ENCODE measurements at places on chromosomes 1 and 21.
A peak's percentile ranks its signal among the peaks of the same experiment; 100 is the strongest.

GRCh38 chr21:27225151-27225550 is 258.3 kb upstream of the ADAMTS5 start:
- DNase-seq = no peak

GRCh38 chr1:23384312-23385058 is 14.8 kb upstream of the ZNF436 start:
- no peak for DNase-seq

GRCh38 chr1:99490031-99490430 is 155.9 kb upstream of the PALMD start:
- DNase-seq = no peak

DNA sequence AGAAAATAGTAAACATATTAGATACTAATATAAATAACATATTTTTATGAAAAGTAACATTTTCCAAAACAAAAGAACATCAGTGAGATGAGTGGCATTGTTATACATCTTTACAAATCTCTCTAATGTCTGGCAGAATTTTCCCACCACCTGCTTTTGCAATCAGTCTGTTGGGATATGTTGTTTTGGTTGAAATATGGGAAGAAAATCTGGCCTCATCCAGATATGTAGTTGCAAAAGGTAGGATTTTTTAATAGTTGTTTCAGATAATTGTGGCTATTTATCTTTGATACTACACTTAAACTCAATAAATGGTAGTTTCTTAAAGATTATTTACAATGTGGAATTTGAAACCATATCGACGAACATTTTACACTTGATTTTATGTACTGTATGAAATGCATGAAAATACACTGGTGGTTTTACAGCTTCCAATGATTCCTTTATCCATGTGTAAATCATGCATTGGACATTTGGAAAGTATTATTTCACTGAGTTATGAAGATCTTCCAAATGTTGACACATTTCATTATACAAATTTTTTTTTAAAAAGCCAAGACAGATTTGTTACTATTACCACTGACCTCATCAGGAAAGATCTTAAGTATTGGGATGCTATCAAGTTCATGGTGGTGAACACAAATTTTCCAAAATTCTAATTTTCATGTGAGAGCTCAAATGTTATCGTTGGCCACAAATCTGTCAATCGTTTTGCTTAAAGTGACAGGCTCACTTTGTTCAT is 74.1 kb upstream of the CD34 start:
- DNase-seq = no peak

GRCh38 chr1:27528818-27529703 is 39.1 kb upstream of the WASF2 start:
- no peak for DNase-seq

DNA sequence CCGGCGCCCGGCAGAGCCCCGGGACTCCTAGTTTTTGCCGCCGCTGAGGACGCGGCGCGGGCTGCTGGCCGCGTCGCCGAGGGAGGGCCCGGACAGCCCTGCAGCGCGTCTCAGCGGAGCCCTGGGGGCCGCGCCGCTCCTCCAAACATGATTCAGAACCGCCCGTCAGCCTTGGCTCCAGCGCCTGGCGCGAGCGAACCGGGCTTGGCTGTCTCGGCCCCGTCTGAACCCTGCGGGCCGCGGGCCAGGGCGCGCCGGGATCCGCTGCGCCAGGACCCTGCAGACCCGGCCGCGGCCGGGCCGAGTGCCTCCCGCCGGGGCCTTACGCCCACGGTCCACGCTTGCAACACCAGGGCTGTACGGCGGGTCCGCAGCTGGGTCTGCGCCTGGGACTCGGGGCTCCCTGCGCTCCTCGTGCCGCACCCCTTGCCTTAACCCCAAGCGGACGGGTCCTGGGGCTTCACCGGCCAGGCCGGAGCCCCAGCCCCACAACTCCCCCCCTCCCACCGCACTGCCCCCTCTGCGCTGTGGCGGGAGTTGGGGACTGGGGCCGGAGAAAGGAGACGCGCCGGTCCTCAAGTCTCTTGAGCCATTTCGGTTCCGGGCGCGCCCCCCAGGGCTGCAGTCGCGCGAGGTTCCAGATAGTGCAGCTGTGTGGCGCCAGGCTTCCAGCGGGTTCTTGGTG is 48.4 kb upstream of the CD34 start:
- no peak for DNase-seq

DNA sequence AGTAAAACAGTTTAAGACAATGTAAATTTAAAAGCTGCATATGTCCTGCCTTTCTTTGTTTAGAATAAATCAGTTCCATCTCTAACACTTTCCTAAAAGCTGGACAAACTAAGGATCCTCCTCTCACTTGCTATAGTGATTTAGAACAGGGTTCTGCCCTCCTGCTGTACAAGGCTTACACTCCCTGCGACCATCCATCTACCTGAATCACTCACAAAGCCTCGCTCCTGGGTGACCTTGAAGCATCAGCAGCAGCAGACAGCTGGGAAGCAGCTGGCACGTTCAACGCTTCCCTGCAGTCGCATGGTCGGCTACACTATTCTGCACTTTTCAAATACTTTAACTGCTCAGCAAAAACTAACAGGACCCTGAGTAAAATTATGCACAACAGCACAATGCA is 128.0 kb downstream of the NTPCR start:
- DNase-seq = no peak

GRCh38 chr21:25457411-25457810 is 149.9 kb downstream of the MRPL39 start:
- peak; percentile 69 for DNase-seq

GRCh38 chr1:37718181-37718900 is 26.0 kb downstream of the CDCA8 start:
- DNase-seq = no peak

DNA sequence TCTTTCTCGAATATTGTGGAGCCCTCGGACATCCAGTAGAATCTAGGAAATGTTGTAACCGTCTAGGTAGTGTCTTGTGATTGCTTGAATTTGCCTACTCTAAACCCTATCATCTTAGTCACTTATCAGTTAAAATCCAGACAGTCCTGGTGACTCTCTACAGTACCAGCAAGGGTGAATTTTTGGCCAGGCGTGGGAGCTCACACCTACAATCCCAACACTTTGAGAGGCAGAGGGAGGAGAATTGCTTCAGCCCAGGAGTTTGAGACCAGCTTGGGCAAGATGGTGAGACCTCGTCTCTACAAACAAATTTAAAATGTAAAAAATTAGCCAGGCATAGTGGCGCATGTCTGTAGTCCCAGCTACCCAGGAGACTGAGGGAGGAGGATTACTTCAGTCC is 230.9 kb downstream of the CHRM3 start:
- no peak for DNase-seq

- DNase-seq = no peak
Observed at GRCh38 chr1:203521812-203522211, 27.9 kb downstream of the OPTC start.

DNA sequence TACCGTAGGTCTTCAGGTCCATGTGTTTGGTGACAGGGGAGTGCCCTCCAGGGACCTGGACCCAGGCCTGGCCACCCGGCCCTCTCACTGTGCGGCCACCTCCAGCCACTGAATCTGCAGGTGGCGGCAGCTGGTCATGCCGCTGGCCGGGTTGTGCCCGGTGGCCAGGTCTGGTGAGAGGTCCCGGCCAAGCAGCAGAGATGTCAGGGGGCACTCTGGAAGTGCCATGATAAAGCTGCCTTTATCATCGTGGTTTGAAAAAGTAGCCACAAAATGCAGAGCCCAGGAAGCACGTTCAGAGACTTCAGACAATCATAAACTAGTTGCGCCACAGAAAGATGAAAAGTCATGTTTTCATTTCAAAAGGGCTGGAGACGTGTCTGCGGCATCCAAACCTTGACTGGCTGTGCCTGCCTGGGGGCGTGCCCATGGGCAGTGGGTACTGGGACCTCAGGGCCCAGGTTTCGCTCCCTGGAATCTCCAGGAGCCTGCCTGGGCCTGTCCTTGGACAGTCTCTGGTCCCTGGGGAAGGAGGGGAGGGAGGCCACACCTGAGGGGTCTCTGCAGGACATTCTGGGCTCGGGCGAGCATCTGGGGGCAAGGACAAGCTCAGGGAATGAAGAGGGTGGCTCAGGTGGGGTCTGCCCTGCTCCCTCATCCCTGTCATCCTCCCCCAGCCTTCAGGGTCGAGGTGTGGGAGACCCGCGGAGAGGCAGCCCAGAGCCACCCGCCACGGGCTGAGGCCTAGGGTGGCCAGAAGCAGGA is 44.9 kb downstream of the COL18A1 start:
- no peak for DNase-seq

GRCh38 chr1:162950187-162950586 is 89.2 kb upstream of the CCDC190 start:
- DNase-seq = no peak

- DNase-seq = no peak
Observed at GRCh38 chr1:41976671-41977070, 57.9 kb upstream of the HIVEP3 start.

DNA sequence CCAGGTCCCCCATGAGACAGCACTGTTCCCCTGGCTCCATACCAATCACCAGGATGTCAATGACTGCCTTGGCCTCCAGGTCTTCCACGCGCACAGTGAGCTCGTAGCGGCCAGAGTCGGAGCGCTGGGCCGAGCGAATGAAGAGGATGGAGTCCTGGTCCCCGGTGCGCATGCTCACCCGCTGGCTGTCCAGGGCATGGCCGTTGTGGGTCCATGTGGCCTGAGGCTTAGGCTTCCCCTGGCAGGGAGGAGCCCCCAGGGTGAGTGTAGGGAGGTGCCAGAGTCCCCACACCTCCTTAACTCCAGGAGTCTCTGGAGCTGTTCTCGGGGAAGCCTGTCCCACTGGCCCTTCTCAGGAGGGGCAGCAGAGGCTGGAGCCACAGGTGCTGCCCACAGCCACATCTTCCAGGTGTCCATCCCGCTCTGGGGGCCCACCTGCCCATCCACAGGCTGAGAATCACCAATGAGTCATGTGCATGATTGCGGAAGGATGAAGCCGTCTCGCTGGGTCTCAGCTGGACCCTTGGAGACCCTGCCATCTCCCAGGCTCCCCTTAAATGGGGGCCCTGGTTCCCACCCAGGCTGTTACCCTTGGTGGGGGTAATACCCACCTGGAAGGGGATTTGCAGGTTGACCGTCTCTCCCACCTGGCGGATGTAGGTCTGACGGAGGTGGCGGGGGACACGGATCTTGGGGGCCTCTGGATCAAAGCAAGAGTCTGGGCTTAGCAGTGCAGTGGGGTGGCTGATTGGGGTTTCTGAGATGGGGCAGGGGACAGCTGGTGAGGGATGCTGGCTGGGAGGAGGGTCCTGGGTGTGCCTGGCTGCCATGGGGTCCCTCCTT is 4.1 kb downstream of the MYBPH start:
- no peak for DNase-seq

- DNase-seq = no peak
Observed at GRCh38 chr1:47333578-47333921, at the start of gene CMPK1. Gene CMPK1, plus strand, starts transcription at chr1:47333790. Its CDS starts 156 bp downstream, at chr1:47333946.

DNA sequence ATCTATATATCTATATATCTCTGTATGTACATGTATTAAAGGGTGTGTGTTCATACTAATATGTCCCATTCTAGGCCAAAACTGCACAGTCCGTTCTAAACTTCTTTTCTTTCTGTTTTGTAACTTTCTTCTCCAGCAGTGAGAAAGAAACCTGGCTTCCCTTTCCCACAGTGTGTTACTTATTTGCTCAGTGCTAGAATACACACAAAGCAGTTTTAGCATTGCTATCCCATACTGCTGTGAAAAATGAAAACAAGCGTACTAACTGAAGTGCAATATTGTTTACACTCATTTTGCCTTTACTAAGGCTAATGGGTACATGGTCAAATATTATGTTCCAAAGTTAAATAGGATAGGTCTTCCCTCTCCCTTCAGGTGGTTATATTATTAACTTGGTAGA is 163.9 kb downstream of the LEPR start:
- no peak for DNase-seq

- DNase-seq = no peak
Observed at GRCh38 chr21:46061950-46062349, 36.0 kb upstream of the COL6A2 start.

GRCh38 chr21:16199539-16199938 is 469.8 kb downstream of the USP25 start:
- no peak for DNase-seq

- no peak for DNase-seq
Observed at GRCh38 chr1:68798071-68798470, 301.2 kb upstream of the DEPDC1 start.

GRCh38 chr1:236176337-236177336 is 34.3 kb downstream of the GPR137B start:
- no peak for DNase-seq

DNA sequence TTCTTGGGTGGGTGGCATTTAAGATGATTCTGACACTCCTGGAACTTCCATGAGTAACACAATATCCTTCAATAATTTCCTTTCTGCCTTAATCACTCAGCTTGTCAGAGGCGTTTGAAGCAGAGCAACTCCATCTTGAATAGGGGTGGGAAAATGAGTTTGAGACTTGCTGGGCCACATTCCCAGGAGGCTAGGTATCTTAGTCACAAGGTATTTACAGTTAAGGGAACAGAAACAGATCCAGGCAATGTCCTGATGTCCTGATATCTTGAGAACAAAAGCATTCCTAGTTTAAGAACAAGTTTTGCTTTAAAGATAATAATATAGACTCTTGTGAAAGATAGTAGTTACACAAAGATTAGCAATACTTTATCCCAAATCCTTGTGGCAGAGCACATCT is 76.6 kb upstream of the KIAA0040 start:
- no peak for DNase-seq

GRCh38 chr21:21997390-21998333 is 999.5 kb downstream of the NCAM2 start:
- DNase-seq = no peak

DNA sequence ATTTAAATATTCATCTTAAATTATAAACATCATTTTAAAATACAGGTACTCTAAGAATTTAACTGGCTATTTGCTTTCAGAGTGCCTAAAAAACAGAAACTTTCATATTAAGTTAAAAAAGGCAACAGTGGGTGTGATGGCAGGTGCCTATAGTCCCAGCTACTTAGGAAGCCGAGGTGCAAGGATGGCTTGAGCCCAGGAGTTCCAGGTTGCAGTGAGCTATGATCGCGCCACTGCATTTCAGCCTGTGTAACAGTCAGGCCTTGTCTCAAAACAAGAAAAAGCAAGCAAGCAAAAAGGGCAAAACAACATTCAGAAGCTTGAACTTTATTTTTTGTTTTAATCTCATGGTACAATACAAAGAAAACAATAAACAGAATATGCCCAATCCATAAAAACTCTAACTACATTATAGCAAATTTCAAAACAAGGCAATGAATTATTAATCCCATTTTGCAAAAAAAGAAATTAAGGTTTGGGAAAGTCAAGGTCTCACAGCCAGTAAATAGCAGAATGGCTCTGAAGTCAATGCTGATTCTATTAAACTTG is 15.2 kb downstream of the ENAH start:
- no peak for DNase-seq

- DNase-seq = peak; percentile 27
Observed at GRCh38 chr1:17287130-17287776, 20.7 kb upstream of the PADI4 start.

Measured in non-pigmented ciliary epithelial cell (primary cell).